Ascending aorta (tissue), 2 donors: ENCODE measurements at places on chromosomes 16 and 17. TPM values are rescaled to one million over a fixed set of nuclear protein-coding genes. Genes with fewer than 3 reads are reported as not detected.

GRCh38 chr16:88972349-88972748 lies 4.7 kb downstream of the CBFA2T3 start:
- H3K4me3 ChIP-seq, result no peak overlapping the region
- H3K4me1 ChIP-seq, result no peaks in the 10 kb centered on the region
- no peaks in the 10 kb centered on the region for H3K36me3 ChIP-seq
- DNase-seq, result no peak
- H3K27ac ChIP-seq, result no peak overlapping the region

GRCh38 chr17:75498039-75498725 lies 17.2 kb downstream of the CASKIN2 start:
- peaks cover 65% of the 10 kb centered on the region for H3K36me3 ChIP-seq
- H3K4me3 ChIP-seq, result no peak overlapping the region
- DNase-seq, result no peak
- H3K27ac ChIP-seq, result no peak overlapping the region
- peaks cover 12% of the 10 kb centered on the region for H3K4me1 ChIP-seq
- no peaks in the 10 kb centered on the region for H3K27me3 ChIP-seq

GRCh38 chr16:66171578-66171977 lies 194.9 kb upstream of the CDH5 start:
- no peaks in the 10 kb centered on the region for H3K36me3 ChIP-seq
- no peaks in the 10 kb centered on the region for H3K27me3 ChIP-seq
- no peak overlapping the region for H3K27ac ChIP-seq
- DNase-seq, result no peak
- H3K4me3 ChIP-seq, result no peak overlapping the region
- H3K4me1 ChIP-seq, result no peaks in the 10 kb centered on the region

ZP2 gene
- not detected for total RNA-seq

HSF5 gene
- total RNA-seq, result not detected

KPNB1 gene
- total RNA-seq, result 261 TPM
